ENCODE measurements at places on chromosomes 4 and X.
A peak's percentile ranks its signal among the peaks of the same experiment; 100 is the strongest.

GRCh38 chr4:140609548-140610425 is 41.0 kb upstream of the UCP1 start:
- DNase-seq = peak; percentile 60

DNA sequence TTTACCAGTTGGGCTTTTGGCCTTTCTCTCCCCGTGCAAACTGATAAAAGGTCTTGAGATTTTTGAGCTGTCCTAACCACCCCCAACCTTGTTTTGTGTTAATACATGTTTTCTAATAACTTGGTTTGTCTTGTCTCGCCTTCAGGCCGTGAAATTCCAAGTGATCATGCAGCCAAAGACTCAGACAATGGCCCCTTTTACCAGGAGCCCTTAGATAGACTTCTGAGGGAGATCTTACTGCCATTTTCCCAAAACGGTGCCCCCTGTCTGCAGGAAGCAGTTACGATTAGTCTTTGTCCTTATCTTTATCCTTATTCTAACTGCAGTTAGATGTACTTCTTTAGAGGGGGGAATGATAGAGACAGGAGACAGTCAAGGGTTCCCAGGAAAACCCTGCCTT is 245.3 kb upstream of the HDX start:
- no peak for DNase-seq

DNA sequence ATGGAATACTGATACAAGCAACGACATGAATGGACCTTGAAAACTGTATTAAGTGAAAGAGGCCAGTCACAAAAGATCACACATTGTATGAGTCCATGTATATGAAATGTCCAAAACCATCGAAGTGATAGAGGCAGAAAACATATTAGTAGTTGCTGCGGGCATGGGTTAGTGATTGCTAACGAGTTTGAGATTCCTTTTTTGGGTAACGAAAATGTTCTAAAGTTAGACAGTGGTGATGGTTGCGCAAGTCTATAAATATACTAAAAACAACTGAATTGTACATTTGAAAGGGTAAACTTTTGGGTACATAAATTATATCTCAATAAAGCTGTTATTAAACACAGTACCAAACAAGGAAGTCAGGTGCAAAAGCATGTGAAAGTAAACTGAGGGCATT is 234.5 kb downstream of the FBXW7 start:
- DNase-seq = no peak

- no peak for DNase-seq
Observed at GRCh38 chr4:54296548-54297203, 67.6 kb downstream of the PDGFRA start.

GRCh38 chrX:123081776-123082175 is 102.3 kb upstream of the GRIA3 start:
- DNase-seq = no peak

GRCh38 chrX:1767026-1767425 is 152.2 kb downstream of the ASMT start:
- DNase-seq = no peak

- no peak for DNase-seq
Observed at GRCh38 chr4:186347743-186348142, 81.8 kb downstream of the F11 start.

DNA sequence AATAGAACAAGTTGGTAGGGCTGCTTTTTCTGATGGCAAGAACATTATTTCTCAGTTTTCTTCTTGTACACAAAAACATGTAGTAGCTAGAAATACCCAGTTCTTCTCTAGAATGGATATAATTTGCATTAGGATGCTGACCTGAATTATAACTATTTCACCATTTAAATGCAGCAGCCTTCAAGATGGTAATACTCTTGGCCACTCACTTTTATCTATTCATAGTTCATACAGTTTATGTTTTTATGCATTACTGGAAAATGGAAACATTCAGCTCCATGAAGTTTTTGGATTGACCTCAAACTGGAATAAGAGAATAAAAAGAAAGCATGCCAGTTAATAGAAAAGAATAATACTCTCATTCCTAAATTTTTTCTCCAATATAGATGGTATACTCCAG is 487.4 kb downstream of the PABPC4L start:
- no peak for DNase-seq

GRCh38 chrX:136028383-136028984 is 43.2 kb downstream of the SLC9A6 start:
- DNase-seq = no peak

DNA sequence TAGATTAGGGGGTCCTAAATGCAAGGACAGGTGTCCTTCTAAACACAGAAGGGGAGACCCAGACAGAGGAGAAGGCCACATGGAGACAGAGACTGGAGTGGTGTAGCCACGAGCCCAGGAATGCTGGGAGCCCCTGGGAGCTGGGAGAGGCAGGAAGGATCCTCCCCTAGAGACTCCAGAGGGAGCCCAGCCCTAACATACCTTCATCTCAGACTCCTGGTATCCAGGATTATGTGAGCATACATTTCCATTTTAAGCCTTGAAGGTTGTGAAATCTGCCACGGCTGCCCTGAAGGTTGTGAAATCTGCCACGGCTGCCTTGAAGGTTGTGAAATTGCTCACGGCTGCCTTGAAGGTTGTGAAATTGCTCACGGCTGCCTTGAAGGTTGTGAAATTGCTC is 148.4 kb downstream of the ASMT start:
- no peak for DNase-seq

- DNase-seq = no peak
Observed at GRCh38 chrX:40062525-40063155, 35.1 kb downstream of the BCOR start.

- DNase-seq = no peak
Observed at GRCh38 chr4:150746156-150746555, 164.2 kb downstream of the MAB21L2 start.

DNA sequence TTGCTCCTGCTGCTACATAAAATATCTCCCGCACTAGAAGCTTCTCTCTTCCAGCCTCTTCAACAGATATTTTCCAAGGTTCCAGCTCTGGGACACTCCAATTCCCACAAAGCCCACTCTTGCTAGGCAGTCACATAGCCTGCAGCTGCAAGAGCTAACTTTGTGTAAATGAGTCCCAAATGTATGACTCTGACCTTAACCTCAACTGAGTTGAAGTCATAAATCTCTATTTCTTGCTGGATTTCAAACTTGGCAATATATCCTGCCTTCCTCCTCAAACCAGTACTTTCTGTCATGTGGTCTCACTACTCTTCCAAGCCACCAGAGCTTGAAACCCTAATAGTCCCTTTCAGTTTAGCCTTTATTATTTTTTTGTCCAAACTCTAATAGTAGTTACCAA is 315.4 kb upstream of the GRIA3 start:
- DNase-seq = no peak

DNA sequence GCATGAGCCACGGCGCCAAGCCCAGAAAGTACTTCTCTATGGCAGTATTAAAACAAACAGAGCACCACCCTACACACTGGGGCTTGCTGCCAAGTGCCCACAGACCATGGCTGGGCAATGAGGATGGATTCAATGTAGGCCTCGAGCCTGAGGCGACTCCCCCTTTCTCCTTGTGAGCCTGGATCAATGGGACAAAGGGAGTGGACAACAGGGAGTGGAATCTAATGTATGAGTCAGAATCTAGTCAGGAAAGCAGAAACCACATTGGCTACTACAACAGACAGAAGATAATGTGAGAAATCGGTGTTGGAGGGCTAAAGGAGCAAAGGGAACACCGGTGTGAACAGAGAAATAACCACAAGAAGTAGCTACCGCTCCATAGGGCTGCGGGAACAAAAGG is 37.7 kb upstream of the OCIAD2 start:
- no peak for DNase-seq

DNA sequence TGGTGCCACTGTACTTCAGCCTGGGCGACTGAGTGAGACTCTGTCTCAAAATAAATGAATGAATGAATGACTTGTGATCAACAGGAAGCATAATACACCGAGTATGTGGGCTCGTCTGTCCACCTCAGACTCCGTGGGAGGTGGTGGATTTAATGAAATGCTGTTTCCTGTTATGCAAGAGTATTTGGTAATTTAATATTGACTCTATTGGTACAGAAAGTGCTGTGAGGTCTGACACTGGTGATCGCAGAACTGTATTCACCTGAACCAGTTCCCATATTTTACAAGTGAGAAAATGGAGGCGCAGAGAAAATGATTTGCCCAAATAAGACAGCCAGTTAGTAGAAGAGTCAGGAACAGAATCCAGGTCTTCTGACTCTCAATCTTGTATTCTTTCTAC is 423.3 kb downstream of the RAPGEF2 start:
- no peak for DNase-seq

DNA sequence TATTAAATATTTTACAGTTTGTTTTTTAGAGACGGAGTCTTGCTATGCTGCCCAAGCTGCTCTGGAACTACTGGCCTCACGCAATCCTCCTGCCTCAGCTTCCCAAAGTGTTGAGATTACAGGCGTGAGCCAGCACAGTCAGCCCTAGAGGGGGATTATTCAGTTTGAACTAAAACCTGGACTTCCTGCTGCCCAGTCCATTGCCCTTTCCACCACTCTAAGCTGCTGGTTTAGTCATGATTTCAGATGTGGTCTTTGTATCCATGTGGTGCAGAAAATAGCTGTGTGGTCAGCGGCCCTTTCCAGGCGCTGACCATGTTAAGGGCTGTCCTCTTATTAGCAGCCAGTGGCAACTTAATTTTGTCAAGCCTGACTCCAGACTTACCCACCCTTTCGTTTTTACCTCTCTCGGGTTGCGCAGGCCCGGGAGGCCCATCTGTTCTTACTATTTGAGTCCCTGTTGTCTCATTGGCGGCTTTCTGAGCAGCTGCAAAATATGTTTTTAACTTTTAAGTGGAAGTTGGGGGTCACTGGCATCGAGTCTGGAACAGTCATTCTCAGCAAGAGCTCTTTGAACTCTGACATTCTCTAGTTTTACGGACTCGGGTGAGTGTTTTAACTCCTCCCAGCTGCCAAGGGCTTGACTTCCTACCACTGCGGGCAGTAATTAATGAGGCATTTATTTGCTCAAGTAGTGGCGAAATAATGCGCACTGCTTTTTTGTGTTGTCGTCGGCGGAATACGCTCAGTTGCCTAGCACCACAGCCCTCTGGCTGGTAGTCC is 773 bp upstream of the VMA21 start:
- DNase-seq = no peak

DNA sequence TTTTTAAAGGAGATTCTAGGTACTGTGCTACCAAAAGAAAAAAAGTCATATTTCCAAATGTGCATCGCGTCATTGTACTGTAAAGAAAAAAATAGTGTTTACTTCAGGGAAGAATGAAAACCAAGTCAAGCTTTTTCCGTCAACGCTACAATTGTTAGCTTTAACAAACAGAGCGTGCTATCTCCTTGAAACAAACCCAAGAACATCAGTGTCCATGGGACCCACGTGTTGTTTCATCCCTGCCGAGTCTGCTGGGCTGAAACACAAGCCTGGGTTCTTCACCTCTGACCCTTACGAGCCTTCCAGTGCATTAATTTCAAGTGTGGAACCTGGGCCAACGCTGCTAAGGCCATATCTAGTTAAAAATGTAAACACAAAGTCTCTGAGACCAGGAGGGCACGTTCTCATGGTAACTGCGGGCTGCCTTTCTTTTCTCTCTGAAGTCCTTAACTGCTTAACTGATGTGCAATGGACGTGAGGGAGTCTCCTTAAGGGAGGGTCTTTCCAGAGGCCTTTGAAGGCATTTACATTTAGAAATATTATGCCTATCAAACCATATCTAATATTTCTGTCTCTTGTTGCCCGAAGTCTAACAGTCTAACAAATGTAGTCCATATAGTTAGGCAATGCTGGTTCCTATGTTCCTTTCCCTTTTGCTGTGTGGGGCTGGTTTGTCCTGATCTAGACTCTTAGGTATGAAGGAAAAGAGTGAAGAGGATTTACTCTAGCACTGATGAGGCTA is 36.3 kb downstream of the ING2 start:
- DNase-seq = no peak

GRCh38 chr4:183430994-183431347 is 13.5 kb upstream of the CDKN2AIP start:
- DNase-seq = no peak

- DNase-seq = no peak
Observed at GRCh38 chrX:9482408-9482807, 17.6 kb downstream of the TBL1X start.

- DNase-seq = no peak
Observed at GRCh38 chr4:133493776-133494175, 344.7 kb downstream of the PCDH10 start.

- no peak for DNase-seq
Observed at GRCh38 chr4:184016759-184017668, 111.9 kb downstream of the STOX2 start.

GRCh38 chr4:93981594-93981993 is 153.0 kb downstream of the ATOH1 start:
- DNase-seq = no peak

DNA sequence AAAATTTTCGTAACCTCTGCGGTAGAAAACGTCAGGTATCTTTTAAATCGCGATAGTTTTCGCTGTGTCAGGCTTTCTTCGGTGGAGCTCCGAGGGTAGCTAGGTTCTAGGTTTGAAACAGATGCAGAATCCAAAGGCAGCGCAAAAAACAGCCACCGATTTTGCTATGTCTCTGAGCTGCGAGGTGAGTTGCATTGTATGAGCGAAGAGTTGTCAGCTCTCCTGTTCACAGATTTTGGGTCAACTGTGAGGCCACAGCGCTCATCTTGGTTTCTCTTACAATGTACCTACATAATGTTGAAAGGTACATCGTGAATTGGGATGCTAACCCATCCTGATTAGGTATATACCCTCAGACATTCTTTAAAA is 486 bp downstream of the CLCN3 start:
- no peak for DNase-seq

DNA sequence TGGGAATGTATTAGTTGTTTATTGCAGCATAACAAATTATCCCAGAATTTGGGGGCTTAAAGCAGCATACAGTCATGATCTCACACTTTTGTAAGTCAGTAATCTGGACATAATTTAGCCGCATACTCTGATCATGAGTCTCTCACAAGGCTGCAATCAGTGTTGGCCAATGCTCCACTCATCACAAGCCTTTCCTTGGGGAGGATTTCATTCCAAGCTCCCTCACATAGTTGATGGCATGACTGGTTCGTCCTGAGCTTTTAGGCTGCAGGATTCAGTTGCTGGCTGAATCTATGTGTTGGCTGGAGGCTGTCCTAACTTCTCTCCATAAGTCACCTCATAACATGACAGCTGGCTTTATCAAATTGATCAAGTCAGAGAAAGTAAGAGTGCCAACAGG is 1568.6 kb upstream of the PCDH7 start:
- DNase-seq = no peak

DNA sequence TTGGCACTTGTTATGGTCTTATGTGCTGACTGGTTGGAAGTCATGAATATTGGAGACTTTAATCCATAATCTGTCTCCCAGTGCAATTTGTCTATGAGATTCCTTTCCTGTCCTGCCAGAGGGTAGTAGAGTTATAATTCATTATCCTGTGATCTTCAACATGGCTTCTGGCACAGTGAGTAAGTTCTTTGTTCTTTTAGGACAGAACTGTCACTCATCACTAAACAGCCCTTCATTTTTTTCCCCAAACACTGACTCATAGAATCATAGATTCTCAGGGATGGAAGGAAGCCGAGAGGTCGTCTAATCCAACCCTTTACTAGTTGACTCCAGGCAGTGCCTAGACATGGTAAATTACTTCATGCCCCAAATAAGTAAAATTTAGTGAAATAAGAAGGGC is 78.4 kb downstream of the LUZP4 start:
- DNase-seq = no peak
